ENCODE measurements at places on chromosomes 7 and 10. TPM values are rescaled to one million over a fixed set of nuclear protein-coding genes. Genes with fewer than 3 reads are reported as not detected.

BMPR1A gene
- 0.13 TPM for total RNA-seq

DNA sequence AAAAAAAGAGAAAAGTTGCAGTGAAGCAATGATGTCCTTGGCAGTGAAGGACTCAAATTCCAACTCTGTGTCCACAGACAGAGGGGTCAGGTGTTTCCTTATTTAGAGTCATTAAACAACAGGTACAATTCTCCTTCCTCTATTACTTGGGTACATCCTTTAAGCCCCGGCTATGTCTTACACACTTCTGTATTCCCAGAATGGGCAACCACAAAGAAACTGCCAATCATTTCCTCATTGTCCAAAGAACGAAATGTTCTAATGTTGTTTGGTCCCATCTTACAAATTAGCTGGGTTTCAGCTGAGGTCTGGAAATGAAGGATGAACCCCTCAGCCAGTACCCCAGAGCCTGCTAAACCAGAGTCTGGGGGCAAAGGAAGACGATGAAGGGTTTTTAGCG lies 59.5 kb downstream of the GRB10 start:
- no peak for DNase-seq

GRCh38 chr10:132162590-132163277 lies 24.0 kb upstream of the DPYSL4 start:
- DNase-seq, result no peak

DNA sequence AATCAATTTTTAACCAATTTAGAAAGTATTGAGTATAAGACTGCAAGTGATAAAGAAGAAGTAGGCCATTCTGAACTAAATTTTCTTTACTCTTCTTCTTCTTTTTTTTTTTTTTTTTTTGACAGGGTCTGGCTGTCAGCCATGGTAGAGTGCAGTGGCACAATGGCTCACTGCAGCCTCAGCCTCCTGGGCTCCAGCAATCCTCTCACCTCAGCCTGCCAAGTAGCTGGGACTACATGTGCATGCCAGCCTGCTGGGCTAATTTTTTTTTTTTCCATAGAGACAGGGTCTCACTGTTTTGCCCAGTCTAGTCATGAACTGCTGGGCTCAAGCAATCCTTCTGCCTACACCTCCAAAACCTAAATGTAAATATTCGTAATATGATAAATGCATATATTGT lies 63.2 kb downstream of the DGKB start:
- no peak for DNase-seq

- DNase-seq, result no peak
Measured at GRCh38 chr10:132685921-132686680, 99.8 kb downstream of the NKX6-2 start.

GRCh38 chr10:91009121-91009520 lies 88.2 kb upstream of the ANKRD1 start:
- DNase-seq, result no peak

DNA sequence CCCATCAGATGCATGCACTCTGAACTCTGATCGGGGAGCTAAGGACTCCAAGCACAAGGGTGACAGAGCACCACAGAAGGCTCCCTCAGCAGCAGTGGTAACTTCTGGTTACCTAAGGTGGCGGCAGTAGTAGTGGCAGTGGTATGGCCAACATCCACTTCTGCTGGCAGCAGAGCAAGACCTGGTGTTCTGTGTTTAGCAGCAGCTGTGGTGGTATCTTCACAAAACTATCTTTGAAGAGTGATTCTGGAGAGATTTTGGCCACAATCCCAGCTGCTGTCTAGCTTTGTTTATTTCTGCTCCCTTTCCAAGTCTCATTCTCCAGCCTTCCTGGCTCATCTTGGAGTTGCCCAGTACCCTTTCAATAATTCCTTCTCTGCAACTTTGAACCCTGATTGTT lies 102.4 kb upstream of the LRGUK start:
- no peak for DNase-seq

GRCh38 chr7:43729924-43730248 lies 563 bp upstream of the COA1 start:
- DNase-seq, result no peak

DNA sequence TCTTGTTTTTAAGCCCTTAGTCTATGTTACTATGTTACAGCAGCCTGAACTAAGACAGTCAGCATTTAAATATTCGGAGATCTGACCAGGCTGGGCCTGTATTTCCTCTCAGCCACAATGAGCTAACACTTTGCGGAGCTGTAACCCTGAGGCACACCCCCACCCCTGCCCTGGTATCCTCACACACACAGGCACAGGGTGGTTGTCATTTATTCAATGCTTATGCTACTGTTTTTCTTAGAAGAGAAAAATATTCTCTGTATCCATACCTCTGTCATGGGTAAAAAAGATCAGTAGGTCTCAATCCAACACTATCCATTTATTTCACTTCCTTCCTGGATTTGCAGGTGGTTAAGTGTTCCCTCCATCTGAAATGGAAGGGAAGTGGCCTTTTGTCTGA lies 80.3 kb upstream of the TRIL start:
- DNase-seq, result peak; percentile 92
